ENCODE measurements at places on chromosomes 5 and 9. TPM values are rescaled to one million over a fixed set of nuclear protein-coding genes. Genes with fewer than 3 reads are reported as not detected.

DNA sequence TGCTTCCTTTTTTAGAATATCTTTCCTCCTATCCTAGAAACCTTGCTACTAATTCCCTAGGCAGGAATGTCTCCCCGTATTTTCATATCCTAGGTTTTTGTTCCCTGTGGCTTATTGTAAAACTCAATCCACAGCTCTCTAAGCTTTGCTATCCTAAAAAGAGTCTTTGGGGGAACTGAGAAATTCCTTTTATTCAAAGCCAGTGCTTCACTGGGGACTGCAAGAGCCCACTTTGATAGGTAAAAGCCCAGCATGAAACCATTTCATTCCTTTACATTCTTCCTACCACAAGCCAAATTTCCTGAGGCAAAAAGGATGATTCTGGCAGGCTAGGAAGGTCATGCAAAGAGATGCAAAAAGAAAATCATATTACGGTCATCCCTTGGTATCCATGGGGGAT, 5.8 kb upstream of the HACD4 start:
- no peak for DNase-seq

- DNase-seq: no peak
Measured at GRCh38 chr9:115978091-115978490, 175.5 kb upstream of the PAPPA start.

Gene PCDHB15
- total RNA-seq: not detected

Gene CKMT2
- total RNA-seq: not detected

Data from M059J (cell line).